ENCODE measurements at places on chromosomes 6 and 20. TPM values are rescaled to one million over a fixed set of nuclear protein-coding genes. Genes with fewer than 3 reads are reported as not detected.

GRCh38 chr20:17520583-17520982, 10.6 kb downstream of the BFSP1 start:
- no peak overlapping the region for H3K4me3 ChIP-seq
- H3K4me1 ChIP-seq: peaks cover 7% of the 10 kb centered on the region
- H3K27ac ChIP-seq: no peak overlapping the region

DNA sequence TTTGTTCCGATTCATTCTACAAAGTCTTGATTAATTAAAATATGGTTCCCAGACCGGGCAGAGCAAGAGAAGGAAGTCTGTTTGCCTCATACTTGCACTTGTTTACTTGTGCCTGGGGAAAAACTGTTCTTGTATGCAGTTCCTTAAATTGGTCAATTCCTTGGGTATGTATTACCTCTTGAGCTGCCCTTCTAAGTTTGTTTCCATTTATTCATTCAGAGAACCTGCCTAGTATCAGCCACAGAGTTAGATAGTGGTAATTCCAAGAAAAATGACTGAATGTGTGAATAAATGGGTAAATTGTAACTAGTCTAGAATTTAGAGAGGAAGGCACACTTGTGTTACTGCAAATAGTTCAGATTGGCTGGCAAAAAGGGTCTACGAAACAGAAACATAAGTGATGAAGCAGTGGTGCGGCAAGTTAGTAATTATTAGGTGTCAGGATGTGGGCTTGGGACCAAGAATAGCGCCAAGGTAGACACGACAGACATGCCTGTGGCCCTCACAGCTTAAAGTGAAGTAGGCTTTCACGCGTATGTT, 525 bp upstream of the MAK start:
- H3K27me3 ChIP-seq: no peaks in the 10 kb centered on the region
- no peak for DNase-seq
- no peaks in the 10 kb centered on the region for H3K36me3 ChIP-seq
- no peak overlapping the region for H3K27ac ChIP-seq

GRCh38 chr20:20295621-20296498, 72.0 kb upstream of the INSM1 start:
- H3K36me3 ChIP-seq: no peaks in the 10 kb centered on the region
- H3K4me1 ChIP-seq: no peaks in the 10 kb centered on the region
- no peak overlapping the region for H3K4me3 ChIP-seq

DNA sequence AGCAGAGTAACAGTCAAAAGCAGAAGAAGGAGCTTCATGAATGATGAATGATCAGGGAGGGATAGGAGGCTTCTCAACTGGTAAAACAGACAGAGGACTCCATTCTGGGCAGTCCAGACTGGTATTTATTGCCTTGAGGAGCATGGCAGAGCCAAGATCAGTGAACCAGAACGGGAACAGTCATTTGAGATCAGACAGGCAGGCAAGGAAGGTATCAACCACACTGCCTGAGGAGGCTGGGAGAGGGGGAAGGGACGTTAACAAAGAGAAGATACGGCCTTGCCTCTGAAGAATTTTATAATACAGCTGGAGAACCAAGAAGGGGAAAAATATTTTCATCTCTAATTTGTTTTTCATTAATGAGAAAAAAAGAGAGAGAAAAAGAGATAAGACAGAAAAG, at the start of gene DEFB121:
Gene DEFB121, minus strand, starts transcription at position 101 of the 400 bp plus-strand sequence. Its CDS starts 63 bp downstream, at position 38.
- no peaks in the 10 kb centered on the region for H3K36me3 ChIP-seq
- DNase-seq: no peak
- H3K4me3 ChIP-seq: no peak within 1 kb of the TSS
- H3K27ac ChIP-seq: no peak within 1 kb of the TSS

BMP7 gene
- total RNA-seq: 15.6 TPM

C20orf202 gene
- not detected for total RNA-seq

Data from SJCRH30 (cell line).